Dermis microvascular lymphatic vessel endothelial cell (primary cell): ENCODE measurements at places on chromosomes 7 and 10. TPM values are rescaled to one million over a fixed set of nuclear protein-coding genes. Genes with fewer than 3 reads are reported as not detected.

LRRC17 gene
- 0.77 and 0.89 TPM in 2 replicates for total RNA-seq

HMX2 gene
- total RNA-seq, result not detected in 2 replicates

ADAP1 gene
- 1.8 and 1.9 TPM in 2 replicates for total RNA-seq

SFTPA2 gene
- total RNA-seq, result not detected in 2 replicates

MICU1 gene
- 30.7 and 35.9 TPM in 2 replicates for total RNA-seq

OPN1SW gene
- not detected in 2 replicates for total RNA-seq

ZC3HAV1L gene
- 14.2 and 21.4 TPM in 2 replicates for total RNA-seq

RBM20 gene
- total RNA-seq, result 0.77 and 1.5 TPM in 2 replicates

NPC1L1 gene
- not detected in 2 replicates for total RNA-seq

WNT2 gene
- total RNA-seq, result not detected in 2 replicates

NKX2-3 gene
- not detected in 2 replicates for total RNA-seq

OR9A4 gene
- not detected in 2 replicates for total RNA-seq

MMP21 gene
- 0.13 and 0.51 TPM in 2 replicates for total RNA-seq
